ENCODE measurements at places on chromosomes 2 and 18.

DNA sequence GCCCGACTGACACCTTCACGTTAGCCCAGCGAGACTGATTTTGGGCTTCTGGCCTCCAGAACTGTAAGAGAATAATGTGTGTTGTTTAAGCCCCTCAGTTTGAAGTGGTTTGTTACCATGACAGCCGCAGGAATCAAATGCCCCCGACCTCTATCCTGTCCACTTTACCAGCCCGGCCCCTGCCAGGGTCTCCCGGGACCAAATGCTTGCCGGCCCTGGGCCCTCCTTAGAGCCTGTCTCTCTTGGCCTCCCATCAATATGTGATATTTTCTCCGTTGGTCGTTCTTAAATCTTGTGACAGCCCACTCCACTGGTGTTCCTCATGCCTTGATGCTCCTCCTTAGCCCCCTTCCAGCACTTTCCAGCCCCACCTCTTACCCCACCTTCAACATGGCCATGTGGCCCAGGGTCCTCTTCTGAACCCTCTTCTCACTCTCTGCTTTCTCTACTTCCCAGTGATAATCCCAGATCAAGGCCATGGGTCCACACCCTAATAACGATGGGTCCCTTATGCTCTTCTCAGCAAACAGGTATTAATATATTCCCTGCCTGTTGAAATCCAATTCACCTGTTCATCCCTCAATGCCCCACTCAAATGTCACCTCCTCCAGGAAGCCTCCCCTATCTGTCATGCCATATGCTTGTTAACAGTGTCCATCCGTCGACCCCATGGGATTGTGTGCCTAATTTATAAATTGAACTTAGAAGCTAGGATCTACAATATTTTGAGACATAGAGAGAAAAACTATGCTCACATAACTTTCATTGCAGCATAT, 192.8 kb downstream of the ZFP36L2 start:
- no peak for DNase-seq

- no peak for DNase-seq
These were observed 35.3 kb downstream of the CPS1 start for GRCh38 chr2:210591663-210592062.

DNA sequence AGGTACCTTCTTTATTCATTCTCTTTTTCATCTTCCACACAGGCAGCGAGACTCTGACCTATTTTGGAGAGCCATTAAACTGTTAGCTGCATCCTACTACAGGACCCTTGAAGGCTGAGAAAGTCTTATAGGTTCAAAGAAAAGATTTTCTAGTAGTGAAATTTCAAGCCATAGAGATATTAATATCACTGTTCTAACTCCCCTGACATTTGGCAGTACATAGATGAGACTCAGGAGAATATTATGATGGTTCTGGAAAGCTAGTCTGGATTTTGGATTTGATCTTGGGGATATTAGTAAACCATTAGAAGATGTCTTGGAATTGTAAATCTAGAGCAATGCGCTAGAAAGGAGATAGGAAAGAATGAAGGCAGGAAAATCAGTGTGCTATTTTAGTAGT, 1.3 kb upstream of the ITPRID2 start:
- DNase-seq: no peak

GRCh38 chr2:200767111-200767885, 44.4 kb upstream of the BZW1 start:
- no peak for DNase-seq

GRCh38 chr18:13486686-13487085, 239.7 kb downstream of the FAM210A start:
- DNase-seq: no peak

GRCh38 chr2:69914950-69915945, at the start of gene MXD1:
TSS of gene MXD1 (plus strand) at chr2:69915109. CDS start at chr2:69915331, 222 bp downstream.
- DNase-seq: peak; percentile 41

- DNase-seq: no peak
These were observed 19.0 kb upstream of the NPAS2 start for GRCh38 chr2:100800915-100801314.

DNA sequence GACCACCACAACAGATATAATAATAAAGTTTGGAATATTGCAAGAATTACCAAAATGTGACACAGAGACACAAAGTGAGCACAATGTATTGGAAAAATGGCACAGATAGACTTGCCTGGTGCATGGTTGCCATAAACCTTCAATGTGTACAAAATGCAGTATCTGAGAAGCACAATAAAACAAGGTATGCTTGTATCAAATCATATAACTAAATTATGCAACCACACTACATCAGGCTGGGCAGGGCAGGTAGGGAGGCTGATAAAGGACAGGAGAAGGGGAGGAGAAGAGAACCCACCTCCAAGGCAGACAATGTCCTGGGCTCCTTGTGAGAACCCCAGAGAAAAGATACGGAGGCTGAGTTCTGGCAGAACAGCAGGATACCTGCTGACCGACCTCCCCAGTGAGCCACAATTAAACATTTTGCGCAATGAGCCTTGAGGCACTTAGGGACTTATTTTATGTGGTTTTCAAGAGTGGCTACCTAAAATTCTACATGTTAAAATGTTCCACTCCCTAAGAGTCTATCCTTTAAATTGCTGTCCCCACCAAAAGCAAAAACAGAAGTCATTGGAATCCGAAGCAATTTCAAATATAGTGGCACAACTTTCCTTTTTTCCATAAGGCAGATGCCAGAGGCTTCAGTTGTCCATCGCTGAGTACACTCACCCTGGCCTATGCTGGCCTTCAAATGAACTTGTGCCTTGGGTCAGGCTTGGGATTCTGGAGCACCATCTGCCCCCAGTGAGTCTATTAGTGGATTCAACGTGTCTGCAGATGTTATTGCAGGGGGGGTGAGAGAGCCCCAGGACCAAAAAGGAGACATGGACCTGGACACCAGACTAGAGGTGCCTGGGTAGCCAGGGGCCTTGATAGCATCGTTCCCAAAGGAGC, 16.8 kb downstream of the WDFY1 start:
- DNase-seq: no peak

DNA sequence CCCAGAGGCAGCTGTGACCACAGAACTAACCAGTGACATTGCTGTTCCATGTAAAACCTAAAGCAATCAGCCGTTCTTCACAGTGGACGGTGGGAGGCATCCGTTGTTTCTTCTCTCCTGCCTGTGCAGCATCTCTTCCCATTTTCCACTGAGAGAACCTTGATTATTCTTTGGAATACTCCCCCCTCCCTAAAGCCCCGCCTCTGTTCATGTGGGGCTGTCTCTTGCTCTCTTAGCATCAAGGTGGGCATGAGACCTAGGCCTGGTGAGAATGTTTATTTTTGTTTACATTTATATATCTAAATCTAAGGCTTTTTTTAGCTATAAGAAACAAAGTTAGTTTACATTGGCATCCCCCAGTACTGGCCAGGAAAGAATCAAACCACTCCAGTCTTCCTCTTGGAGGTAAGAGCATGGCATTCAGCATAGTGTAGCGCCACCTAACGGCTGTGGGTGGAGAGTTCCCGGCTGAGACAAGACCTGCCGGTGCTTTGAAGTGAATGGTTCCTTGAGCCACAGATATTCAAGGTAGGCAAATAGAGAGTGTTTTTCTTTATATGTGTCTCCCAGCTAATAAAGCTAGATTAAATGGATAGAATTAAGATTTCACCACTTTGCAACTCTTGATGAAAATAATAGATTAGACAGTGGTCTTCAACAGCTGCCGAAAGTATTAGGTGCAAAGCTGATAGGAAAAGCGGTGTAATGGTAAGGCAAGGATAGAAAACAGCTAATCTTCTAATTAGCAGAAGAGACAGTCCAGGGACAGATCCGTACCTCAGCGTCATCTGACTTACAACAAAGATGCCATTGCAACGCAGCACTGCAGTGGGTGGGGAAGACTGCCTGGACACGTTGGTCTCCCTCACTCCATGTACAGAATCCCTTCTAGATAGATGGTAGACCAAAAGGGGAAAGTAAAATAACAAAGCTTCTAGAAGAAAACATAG, 219.6 kb upstream of the RAB12 start:
- DNase-seq: peak; percentile 88

GRCh38 chr2:1137913-1138391, 187.3 kb downstream of the SNTG2 start:
- DNase-seq: no peak

DNA sequence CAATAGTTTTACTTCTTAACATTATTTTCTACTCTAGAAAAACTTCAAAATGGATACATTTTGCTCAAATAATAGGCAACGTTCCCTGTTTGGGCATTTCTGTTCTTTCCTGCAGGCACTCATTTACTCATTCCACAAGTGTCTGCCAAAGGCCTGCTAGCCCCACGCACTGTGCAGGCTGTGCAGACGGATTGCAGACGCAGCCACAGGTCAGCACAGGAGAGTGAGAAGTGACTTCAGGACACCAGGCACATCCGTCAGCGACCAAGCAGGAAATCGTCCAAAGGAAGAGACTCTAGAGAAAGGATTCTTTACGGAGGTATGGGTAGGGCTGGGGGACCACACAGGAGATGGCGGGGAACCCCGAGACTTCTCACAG, 103.0 kb upstream of the AGAP1 start:
- no peak for DNase-seq

DNA sequence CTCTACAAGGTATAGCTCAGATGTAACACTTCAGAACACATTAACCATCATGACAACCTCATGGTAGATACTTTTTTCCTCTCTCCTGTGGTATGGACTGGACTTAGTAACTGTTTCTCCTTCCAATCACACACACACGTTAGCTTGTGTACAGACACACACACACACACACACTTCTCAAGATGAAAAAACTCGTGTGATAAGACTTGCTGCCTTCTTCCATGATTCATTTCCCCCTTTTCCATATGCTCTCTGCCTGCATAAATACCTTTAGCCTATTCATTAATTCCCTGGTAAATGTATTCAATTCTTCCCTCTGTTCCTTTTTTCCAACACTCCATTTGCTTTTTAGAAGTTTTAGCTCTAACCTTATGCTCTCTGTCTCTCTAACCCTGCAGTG, 118.9 kb upstream of the TANK start:
- DNase-seq: no peak

DNA sequence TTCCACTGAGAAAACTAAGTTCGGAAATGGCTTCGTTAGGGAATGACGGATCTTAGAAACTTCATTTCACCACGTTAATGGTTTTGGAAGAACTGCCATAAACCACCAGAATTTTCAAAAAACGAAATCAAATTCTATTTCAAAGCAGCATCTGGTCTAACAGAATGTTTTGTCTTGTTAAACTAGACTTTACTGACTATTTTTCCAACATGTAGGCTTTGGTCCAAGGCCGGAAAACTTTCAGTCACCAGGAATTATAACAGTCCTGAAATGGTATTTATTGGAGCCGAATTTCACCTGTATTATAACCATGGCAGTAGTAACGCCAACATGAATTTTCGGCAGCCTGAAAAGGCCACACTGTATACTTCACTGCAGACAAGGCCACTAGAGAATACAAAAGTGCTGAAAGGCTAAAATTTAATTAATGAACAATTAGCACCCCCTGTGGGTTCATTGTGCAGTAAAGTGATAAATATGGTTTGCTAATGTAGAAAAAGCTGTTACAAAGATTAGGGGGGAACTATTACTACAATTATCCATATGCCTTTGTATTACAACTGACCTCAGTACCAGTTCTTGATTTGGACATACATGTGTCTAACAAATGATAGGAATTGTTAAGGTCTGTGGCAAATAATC, 116.4 kb downstream of the ZNF521 start:
- no peak for DNase-seq

DNA sequence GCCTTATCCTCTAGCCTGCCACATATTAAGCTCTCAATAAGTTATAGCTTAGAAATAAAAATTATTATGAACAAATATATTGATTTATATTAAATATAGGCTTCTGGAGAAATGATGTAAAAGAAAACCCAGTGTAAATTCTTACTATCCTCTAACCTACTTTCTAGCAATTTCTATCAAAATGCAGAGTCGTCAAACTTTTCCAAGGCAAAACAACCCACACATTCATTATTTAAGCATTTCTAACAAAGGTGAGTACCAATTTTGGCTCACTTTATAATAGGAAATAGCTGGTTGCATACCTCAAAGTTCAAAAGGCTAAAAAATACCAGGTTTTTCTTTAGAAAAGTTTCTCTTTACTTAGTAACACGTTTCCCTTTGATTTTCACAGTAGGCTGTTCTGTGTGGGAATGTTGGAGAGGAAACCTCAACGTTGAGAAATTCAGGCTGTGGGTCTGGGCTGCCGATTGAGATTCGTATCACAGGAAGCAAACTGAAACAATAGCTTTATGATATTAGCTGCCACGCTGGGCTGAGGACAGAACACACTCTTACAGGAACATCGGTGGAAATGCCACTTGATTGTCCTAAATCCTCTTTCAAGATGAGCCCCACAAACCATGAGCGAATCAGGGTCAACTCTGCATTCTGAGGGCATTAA, 53.0 kb downstream of the EPAS1 start:
- DNase-seq: no peak

DNA sequence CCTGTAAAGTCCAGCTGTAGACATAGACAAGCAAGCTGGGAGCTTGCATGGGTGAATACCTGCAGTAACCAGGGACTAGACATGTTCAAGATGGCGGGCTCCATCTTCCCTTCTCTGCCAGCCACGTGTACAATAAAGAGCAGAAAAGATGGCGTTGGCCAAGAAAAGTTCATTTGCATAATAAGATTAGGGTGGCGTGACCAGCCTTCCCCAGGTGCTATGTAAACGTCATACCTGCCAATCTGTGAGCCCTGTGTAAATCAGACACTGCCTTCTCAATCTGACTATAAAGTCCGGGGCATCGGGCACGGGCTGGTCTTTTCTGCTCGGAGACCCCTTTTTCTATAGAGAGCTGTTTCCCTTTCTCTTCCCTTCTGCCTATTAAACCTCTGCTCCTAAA, 101.6 kb upstream of the XPO1 start:
- no peak for DNase-seq

GRCh38 chr2:239526666-239527415, 126.0 kb upstream of the HDAC4 start:
- DNase-seq: no peak

- peak; percentile 89 for DNase-seq
These were observed 31.0 kb downstream of the IL37 start for GRCh38 chr2:112941753-112942653.

- DNase-seq: no peak
These were observed 12.2 kb upstream of the PUM2 start for GRCh38 chr2:20362701-20363435.

GRCh38 chr2:190311893-190312634, 7.6 kb downstream of the HIBCH start:
- no peak for DNase-seq

DNA sequence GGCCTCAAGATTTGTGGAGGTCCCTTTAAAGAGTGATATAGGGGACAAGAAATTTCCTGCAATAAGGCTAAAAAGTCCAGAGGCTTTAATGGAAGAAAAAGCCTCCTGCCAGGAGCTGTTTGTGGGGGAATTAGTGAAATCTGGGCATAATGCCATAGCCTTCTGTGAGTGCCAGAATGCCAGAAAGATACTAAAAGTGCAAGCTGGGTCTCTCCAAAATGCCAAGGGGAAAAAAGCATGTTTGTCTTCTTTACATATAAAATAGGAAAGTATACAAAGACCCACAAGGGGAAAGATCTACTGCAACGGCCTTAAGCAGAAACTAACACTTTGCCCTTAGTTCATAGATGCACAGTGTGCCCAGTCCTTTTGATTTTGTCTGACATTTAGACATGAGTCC, 647.7 kb upstream of the ZNF804A start:
- DNase-seq: no peak

GRCh38 chr2:203908066-203908796, 28.3 kb upstream of the ICOS start:
- no peak for DNase-seq

GRCh38 chr2:40371525-40372282, 80.2 kb downstream of the SLC8A1 start:
- peak; percentile 18 for DNase-seq

Measured in WTC11 (cell line).